ENCODE measurements at places on chromosomes 13 and 19.

- peak; percentile 92 for DNase-seq
Measured at GRCh38 chr19:18290302-18291018, 9.0 kb upstream of the JUND start.

DNA sequence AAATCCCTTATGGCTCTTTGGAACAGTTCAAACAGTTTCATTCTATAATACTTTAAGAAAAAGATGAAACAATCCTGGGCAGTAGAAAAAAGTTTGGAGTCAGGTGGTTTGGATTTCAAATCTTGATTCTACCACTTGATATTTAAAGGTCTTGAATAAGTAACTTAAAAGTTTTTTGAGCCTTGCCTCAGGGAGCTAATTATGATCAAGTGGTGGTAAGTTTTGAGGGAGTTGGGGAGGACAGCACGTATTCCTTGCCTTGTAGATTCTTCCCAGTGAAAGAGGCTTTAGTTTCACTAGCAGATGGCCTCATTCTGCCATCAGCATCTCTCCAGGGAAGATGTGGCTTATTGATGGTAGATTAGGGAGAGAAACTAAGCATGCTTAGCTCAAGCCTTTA, 168.4 kb upstream of the CSNK1A1L start:
- no peak for DNase-seq

GRCh38 chr13:35693134-35693784, 216.8 kb upstream of the MAB21L1 start:
- no peak for DNase-seq

GRCh38 chr13:97810152-97810551, 143.3 kb upstream of the IPO5 start:
- no peak for DNase-seq

- DNase-seq, result no peak
Measured at GRCh38 chr13:105047676-105048295, 1487.7 kb downstream of the EFNB2 start.

DNA sequence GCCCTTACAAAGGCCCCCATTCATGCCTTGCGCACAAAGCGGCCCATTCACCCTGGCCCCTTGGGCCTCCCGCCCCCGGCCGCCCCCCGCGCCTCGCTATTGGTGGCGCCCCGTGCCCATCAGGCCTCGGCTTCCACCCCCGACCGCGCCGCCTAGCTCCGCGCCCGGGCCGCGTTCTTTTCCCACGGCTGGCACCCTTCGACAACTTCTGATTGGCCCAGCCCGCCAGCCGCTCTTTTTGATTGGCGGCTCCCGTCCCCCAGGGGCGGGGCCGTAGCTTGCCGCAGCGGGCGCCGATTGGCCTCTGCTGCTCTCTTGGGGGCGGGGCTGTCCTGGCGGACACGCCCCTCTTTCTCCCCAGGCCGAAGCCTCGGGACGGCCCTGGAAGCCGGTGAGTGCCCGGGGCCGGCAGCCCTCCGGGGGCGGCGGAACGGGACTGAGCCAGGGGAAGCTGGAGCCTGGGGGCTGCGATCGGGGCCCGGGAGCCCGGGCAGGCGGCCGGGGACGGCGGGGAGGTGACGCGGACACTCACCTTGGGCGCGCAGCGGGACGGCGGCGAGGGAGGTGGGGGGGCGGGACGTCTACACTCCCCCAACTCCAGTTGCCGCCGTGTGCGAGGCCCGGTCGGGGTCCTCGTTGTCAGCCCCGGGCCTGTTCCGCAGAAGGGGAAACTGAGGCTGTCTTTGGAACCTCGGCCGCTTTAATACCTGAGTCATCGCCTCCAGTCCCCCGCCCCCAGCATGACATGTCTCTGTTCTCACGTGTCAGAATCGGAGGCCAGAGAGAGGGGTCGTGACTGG, at the start of gene MYH14:
Gene MYH14 (plus strand): TSS at position 342 of the 800 bp plus-strand sequence. CDS start 6,744 bp downstream, outside the sequence.
- peak; percentile 3 for DNase-seq

DNA sequence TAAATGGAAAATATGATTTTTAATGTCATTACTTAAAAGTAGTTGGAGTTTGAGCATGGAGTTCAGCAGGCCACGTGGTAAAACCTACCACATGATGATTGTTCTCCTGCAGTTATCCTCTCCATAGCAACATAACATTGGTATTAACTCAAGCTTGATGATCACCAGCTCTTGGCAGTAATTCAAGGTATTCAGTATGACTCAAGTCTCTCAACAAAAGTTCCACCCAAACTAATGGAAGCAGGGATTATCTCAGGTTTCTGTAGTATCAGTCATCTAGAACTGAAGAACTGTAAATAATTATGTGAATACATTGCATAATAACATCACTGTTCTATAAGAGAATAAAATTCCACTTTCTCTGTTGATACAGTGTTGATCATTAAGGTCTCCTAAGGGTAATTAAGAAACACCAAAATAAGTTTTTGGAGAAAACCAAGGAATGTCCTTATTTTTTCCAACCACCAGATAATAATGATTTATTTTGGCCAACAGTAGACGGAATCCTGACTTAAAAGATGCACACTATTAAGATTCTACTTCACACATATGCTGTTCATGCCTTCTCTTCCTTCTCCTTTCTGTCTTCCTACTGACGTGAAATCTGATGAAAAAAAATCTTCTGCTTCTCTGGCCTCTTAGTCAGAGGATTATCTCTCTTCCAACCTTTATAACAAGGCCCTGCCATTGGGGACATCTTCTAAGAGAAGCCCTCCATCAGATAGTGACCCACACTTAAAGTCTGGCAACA, 1092.3 kb downstream of the EFNB2 start:
- no peak for DNase-seq

DNA sequence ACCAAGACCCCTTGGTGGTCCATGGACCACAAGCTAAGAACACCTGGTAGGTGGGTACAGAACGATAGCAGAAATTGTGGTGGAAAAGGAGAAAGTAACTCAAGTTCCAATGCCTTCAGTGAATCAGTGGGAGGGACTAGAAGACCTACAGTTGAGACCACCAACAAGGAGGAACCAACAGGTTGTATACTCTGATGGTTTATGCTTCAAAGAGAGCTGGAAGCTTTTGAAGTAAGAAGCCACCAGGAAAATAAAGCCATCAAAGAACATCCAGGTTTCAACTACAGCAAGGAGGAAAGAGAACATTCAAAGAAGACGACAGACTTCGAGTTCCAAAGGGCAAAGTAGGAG, 42.4 kb downstream of the DIAPH3 start:
- DNase-seq, result no peak

GRCh38 chr19:52138983-52139251, 821 bp downstream of the ZNF616 start:
- no peak for DNase-seq

DNA sequence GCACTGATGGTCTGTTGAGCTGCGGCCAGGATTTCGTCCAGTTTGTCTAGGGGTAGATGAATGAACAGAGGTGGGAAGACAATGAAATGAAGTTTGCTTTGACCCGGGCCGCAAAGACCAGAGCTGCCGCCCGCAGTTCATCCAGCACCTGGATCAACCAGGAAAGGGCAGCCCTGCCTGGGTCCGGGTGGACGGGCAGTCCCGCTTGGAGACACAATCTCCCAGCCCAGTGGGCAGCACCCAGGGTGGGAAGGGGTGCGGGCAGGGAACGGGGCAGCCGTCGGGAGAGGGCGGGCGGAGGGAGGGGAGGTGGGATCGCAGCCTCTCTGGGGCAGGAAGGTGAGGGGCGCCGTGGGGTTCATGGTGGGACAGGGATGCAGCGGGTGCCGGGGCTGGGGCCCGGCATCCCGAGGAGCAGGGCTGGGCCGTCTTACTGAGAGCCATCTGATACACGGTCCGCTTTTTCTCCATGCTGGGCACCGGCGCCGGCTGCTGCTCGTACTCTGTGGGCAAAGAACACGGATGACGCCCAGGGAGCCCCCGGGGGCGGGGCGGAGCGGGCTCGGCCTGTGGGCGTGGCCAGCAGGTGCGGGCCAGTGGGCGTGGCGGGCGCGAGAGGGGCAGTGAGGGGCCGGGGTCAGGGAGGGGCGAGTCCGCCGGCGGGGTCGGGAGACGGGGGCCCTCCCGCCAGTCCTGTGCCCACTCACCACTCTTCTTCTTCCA, 33.1 kb downstream of the SHANK1 start:
- no peak for DNase-seq

DNA sequence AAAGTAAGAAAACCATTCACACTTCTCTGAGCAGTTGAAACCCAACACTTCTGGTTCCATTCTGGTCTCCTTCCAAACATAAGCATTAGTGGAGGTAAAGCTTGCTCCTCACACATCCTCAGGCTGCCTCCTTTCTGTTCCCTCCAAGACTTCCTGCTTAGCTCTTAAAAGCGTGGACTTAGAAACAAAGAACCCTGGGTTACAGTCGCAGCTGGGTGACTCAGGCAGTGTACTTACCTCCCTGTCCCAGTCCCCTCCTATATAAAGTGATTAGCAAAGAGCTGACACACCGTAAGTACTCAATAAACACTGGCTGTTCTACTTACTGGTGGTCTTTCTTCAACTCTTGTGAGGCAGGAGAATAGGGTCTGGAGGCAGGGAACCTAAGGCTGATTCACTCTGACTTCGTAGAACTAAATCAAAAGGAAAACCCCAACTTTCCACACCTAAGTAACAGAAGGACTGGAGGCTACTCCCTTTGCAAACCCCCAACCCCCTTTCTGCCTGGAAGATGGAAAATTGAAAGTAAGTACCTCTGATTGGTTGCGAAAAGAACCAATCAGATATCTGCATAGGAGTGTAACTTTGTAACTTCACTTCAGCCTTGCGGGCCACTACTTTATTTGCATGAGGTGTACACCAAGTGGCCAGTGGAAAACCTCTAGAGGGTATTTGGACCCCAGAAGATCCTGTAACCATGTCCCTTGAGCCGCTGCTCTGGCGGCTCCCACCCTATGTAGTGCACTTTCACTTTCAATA, 165.4 kb downstream of the SUCLA2 start:
- DNase-seq, result no peak

- peak; percentile 78 for DNase-seq
Measured at GRCh38 chr13:42991898-42992763, at the start of gene EPSTI1. Gene EPSTI1, minus strand, starts transcription at chr13:42992241. Its CDS starts 76 bp downstream, at chr13:42992165.

- DNase-seq, result peak; percentile 59
Measured at GRCh38 chr19:49875857-49876421, 1.2 kb downstream of the AKT1S1 start.

GRCh38 chr19:45515081-45515624, 7.9 kb downstream of the VASP start:
- DNase-seq, result peak; percentile 80

GRCh38 chr13:70484931-70485330, 376.7 kb upstream of the KLHL1 start:
- no peak for DNase-seq

DNA sequence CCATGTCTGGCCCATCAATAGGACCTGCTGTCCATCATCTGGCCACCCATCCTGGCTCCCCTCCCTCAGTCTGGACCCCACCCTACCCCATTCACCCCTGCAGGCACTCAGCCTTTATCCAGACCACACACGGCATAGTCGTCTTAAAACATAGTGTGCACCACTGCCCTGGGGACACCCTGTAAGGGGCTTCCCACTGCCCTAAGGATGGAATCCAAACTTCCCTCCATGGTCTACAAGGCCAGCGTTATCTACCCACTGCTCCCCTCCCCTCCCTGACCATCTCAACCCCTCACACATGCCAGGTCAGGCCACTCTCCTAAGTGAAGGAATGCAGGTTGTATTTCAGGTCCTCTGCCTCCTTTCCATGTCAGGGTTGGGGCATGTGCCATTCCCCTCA, 352.7 kb upstream of the ZNF507 start:
- no peak for DNase-seq

DNA sequence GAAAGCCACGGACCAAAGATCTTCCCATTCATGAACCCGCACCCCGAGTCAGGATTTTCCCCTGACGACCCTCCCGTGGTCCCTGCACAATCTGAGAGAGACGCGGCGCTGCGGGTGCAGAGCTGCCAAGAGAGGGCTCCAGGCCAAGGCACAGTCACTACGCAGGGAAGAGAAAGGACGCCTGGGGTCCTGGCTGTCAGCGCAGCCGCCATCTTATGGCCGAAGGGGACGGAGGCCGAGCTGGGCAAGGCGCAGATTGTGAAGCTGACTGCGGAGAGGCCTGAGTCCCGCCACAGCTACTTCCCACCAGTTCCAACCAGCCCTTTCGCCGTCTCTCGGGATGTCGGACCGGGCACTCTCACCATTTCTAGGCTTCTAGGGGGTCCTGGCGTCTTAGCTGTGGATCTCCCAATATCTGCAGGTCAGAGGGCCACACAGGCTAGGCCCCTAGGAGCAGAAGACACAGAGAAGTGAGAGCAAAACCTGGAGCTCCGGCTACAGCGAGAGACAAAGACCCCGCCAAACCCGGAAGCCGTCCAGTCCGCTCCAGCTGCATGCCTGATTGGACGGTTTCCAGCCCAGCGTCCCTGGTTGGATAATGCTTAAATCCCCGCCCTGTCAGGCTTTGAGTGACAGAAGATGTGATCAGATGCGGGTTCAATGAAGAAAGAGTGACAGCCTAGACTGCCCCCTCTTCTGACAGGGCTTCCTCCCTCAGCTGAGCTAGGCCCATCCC, at the start of gene ZNF100:
Gene ZNF100 (minus strand): TSS at position 515 of the 736 bp plus-strand sequence. CDS start 150 bp downstream, at position 365.
- peak; percentile 88 for DNase-seq

- peak; percentile 18 for DNase-seq
Measured at GRCh38 chr19:6765738-6766356, 1.4 kb downstream of the SH2D3A start.

- DNase-seq, result no peak
Measured at GRCh38 chr19:17107546-17108452, 32.2 kb downstream of the MYO9B start.

DNA sequence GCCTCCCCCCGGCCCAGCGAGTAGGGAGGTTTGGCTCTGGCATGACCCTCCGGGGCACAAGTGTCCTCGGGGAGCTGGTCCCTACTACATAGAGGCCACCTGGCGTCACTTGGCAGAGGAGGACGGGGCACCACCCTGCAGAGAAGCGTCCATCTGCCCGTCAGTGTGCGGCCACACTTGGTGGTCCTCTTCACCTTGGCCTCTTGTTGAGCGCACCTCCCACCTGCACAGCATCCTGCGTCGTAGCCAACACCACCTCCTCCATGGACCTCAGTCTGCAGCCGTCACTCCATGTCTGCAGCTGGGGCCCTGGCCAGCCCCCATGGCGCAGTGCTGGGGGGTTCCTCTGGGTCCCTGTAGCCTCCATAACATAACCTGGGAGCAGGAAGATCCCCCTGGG, 35.1 kb downstream of the MCF2L start:
- DNase-seq, result no peak

DNA sequence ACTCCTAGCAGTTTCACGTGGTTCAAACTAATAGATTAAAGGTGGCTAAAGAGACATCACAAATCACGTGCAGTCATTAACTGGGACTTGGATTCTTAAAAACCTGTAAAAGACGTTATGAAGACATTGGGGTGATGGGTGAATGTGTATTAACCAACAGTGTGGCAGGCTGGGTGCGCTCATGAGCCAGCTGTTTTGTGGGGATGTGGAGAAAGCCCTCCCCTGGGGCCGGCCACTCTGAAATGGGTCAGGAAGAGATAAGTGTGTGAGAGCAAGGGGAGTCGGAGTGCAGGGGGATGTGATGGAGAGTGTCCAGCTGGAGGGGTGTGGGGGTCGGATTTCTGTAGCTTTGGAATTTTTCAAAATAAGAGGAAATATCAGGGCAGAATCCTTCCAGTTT, 10.4 kb downstream of the UPF1 start:
- DNase-seq, result no peak
